ENCODE measurements at places on chromosomes 16 and 17.

- DNase-seq: no peak
These were observed 1.2 kb upstream of the CES1 start for GRCh38 chr16:55834049-55834448.

DNA sequence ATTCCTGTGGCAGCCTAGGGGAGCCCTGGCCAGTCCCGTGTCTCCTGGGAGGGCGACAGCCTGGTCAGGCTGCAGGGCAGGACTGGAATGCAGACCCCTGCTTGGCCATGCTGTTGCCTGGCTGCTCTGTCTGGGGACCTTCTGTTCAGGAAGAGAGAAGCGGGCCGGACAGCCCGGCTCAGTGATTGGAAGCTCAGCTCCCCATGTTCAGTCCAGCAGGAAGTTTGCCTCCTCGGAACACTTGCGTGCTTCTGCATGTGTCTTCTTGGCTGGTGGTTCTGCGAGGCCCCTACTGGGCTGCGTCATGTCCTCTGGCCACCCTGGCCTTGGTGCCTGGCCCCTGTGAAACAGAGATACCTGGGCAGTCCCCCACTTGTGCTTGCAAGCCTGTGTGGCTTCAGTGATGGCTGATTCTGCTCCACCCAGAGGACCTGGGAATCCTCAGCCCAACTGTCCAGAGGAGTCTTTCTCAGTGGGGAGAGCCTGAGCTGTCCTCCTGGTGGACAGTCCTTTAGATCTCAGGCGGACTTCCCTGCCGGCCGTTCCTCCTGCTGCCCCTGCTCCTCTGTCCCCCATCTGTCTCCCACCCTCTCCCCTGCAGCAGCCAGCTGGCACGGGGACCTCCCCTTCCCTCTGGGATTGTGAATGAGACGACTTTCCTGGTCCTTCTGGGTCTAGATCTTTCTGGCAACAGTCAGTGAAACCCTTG, 279.5 kb downstream of the SEC14L1 start:
- DNase-seq: no peak

DNA sequence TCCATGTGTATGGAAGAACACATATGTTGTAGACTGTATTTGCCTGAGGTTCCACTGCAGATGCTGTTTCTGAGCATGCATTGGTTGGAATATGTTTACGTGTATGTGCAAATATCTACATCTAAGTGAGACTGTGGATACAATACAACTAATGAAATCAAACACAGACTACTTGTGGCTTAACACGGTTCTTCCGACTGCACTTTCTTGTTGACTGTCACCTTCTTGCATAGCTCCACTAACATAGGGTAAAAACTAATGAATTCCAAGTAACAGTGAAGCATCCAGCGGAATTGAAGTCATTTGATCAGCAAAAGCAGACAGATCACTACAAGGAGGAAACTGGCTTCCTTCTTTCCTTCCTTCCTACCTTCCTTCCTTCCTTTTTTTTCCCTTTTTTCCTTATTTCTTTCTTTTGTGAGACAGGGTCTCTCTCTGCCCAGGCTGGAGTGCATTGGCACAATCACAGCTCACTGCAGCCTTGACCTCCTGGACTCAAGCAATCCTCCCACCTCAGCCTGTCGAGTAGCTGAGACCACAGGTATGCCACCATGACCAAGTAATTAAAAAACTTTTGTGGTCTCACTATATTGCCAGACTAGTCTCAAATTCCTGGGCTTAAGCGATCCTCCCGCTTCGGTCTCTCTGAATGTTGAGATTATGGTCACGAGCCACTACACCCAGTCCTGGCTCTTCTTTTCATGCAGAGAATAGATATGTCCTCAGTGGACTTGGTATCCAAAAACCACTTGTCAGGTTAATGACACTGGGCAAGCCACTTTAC, 22.0 kb upstream of the CCL1 start:
- no peak for DNase-seq

- DNase-seq: no peak
These were observed 37.3 kb upstream of the VWA3A start for GRCh38 chr16:22054847-22055590.

- no peak for DNase-seq
These were observed 655 bp downstream of the HIRIP3 start for GRCh38 chr16:29994600-29995323.

GRCh38 chr17:79242873-79243602, 168.4 kb downstream of the ENGASE start:
- no peak for DNase-seq

DNA sequence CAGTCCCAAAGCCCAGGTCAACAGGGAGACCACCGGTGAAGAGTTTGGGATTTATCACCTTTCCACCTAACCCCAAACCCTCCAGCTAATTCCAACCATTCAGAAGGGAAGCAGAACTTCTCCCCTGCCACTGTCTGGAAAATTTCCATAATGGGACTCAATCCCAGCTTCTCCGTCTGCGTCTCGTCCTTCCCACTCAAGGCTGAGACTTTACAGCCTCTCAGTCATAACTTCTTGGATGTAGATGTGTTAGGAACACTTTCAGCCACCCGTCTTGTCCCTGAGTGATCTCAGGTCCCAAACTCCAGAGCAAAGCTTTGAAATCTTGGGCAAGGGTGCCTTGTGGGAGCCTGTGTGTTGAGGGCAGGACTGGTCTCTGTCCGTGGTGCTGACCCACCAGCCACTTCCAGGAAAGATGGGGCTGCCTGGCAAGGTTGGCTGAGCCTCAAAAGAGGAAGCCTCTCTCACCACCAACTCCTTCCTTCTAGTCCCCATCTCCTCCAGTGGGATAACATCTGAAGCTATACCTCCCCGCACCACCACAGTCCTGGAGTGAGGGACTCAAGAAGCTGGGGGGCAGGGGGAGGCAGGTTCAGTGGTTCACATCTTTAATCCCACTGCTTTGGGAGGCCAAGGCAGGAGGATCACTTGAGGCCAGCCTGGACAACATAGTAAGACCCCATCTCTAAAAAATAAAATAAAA, 9.3 kb downstream of the GAS2L2 start:
- peak; percentile 31 for DNase-seq

DNA sequence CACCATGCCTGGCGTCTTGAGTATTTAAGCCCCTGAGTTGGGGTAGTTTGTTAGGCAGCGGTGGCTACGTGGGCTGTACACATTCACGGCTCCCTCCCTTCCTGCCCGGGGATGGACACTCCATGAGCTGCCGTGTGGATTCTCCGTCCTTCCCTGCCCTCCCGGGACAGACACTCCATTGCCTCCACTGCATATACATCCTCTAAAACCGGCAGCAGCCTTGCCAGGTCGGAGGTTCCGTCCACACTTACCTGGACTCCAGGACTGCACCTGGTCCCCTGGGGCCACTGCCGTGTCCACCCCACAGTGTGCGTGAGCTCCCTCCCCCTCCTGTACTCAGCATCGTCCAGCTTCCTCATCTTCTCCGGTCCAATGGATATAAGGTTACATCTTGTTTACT, 3.5 kb upstream of the SPATA2L start:
- no peak for DNase-seq

DNA sequence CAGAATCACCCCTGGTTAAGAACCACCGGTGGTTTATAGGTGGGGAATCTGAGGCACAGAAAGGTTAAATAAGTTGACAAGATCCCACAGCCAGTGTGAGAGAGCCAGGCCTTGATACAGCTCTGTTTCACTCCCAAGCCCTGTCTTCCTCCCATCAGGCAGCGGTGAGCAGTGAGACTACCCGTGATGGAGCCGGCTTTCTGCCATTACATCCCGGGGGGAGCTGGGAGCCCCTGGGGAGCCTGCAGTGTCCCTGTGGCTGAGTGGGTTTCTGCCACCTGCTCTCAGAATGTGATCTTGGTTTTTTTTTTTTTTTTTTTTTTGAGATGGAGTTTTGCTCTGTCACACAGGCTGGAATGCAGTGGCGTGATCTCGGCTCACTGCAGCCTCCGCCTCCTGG, 66.4 kb downstream of the ABCC1 start:
- no peak for DNase-seq

DNA sequence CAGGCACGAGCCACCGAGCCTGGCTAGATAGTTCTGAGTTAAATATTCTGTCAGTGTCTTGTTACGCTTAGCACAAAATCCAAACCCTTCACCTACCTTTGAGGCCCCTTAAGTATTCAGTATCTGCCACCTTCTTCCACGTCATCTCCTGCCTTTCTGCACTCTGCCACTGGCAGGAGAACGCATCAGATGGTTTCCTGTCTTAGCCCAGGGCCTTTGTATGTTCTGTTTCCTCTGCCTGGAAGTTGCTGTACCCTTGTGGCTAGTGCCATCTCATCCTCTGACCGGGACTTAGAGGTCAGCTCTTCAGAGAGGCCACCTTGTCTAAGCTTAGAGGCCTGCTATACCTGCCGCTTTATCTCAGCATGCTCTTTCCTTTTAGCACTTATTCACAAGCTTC, 67.5 kb upstream of the LGALS9 start:
- DNase-seq: no peak

Measured in mucosa of gallbladder (tissue), 1 donor.